D341Med (cell line): ENCODE measurements at places on chromosomes 4 and X.

DNA sequence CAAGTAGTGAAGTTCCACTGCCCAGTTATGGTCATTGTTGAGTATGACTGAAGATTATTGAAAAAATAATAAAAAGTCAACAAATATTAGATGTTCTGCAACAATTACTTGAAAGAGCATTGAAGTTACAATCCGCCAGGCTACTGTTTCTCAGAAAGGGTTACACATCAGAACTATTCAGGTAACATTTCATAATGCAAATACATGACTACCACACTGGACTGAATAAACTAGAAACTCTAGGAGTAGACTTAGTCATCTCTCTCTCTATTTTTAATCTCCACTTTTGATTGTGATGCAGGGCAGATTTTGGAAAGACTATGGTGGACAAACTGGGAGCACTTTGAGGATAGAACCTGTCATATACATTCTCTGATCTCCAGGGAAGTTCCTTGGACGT, 748.2 kb upstream of the ATOH1 start:
- DNase-seq = no peak

DNA sequence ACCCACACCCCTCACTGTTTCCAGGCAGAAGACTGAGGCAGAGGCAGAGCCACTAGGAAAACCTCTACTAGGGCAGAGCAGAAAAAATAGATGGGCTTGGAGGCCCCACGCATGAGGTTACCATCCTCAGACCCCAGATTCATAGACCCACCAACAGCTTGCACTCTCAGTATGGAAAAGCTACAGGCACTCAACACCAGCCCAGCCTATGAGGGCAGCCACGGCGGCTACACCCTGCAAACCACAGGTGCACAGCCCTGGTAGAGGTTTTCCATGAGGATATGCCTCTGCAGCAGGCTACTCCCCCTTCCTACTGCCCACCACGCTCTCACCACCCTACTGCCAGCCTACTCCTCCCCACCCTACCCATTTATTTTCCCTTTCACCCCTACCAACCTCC, 235.1 kb downstream of the CWH43 start:
- DNase-seq = no peak

GRCh38 chrX:115690511-115691216, 129.7 kb downstream of the PLS3 start:
- DNase-seq = peak; percentile 36

GRCh38 chr4:12118651-12119213, 690.0 kb upstream of the HS3ST1 start:
- no peak for DNase-seq

DNA sequence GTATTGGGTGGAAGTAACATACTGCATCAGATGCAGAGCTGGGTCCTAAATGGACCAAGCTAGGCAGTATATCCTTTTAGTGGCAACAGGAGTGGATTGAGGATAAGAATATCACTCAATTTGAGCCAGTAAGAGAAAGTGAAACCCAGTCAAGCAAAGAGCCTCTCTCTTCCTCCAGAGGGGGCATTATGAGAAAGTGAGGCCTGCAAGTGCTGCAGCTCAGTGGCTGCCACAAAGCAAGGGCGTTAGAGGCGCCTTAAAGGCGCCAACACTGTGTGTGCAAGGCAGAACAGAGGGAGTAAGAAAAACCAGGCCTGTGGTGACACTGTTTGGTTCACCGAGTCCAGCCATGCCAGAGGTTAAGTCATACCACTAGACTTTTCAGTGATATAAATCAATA, 17.5 kb downstream of the STX18 start:
- DNase-seq = no peak

DNA sequence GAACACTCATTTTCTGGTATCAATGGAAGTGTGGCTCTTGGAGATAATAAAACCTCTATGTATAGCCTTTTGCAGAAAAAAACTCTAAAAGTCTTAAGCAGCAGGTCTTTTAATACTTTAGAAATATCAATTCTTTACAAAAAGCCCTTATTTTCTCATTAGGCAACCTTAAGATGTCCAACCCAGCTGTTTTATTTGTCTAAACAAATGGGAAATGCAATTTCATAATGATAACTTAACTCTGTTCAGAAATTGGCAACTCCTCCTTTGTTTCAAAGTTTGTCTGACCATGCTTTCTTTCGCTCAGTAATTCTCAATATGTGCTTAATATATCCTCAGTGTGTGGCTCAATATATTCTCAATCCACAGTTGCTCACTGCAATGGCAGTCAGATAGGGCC, 196.5 kb upstream of the VEGFC start:
- DNase-seq = no peak

GRCh38 chrX:24264383-24264782, 49.5 kb downstream of the SUPT20HL2 start:
- DNase-seq = no peak

- no peak for DNase-seq
These were observed 93.0 kb downstream of the PHKA2 start for GRCh38 chrX:18890724-18891547.

- DNase-seq = no peak
These were observed 26.2 kb downstream of the ATXN3L start for GRCh38 chrX:13293700-13294099.

GRCh38 chr4:165190591-165191347, 16.6 kb upstream of the KLHL2 start:
- no peak for DNase-seq

GRCh38 chr4:145044341-145044740, 53.7 kb downstream of the ANAPC10 start:
- no peak for DNase-seq

DNA sequence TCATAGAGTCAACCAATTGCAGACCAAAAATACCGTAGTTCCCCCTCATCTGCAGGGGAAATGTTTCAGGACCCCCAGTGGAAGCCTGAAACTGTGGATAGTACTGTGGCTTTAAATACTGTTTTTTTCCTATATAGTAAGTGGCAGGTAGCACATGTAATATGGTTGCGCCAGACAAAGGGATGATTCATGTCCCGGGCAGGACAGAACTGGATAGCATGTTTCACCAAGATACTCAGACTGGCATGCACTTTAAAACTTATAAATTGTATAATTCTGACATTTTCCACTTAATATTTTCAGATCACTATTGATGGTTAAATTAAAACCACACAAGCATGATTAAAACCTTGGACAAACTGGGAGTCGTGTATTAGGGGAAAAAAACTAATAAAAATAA, 276.3 kb upstream of the AGA start:
- DNase-seq = no peak

DNA sequence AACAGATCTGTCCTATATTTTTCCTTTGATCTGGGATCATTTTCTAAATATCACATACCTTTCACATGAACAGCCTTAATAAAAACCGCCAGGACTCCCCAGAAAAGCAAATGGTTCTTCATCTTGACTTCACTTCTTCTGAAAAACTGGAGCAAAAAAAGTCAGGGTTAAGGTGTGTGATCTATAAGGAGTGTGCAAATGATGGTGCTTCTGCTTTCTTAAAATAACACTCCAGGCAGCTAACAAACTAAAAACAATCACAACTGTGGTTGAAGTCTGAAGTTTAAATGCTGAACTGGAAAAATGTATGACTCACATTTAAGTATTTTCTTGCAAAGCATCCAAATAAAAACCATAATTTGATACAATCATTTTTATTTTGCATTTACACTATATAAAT, at the start of gene JCHAIN:
JCHAIN (minus strand) TSS at position 140 of the 400 bp plus-strand sequence; CDS start at position 122, 18 bp downstream.
- DNase-seq = no peak

GRCh38 chr4:155809835-155810234, 51.0 kb downstream of the GUCY1B1 start:
- peak; percentile 47 for DNase-seq

- no peak for DNase-seq
These were observed 37.4 kb upstream of the SMIM10L2A start for GRCh38 chrX:135384161-135384836.

GRCh38 chr4:99853190-99853589, 36.6 kb downstream of the DAPP1 start:
- DNase-seq = no peak

DNA sequence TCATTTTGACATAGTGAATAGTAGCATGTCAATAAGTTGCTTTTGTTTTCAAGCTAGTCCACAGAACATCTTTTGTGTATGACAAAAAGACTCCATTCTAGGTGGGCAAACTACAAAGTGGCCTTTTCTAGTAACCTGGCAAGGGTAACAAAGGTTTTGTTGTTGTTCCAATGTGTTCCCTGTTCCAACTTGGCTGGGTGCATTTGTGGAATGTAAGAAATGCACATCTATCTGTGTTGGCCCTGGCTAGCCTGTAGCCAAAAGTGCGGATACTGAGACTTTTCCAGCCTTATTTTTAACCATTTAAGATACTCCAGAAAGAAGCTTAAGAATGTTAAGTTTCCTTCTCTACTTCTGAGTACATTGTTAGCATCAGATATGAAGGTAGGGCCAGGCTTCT, 118.7 kb upstream of the CHRDL1 start:
- DNase-seq = no peak

GRCh38 chrX:69365755-69366154, 138.4 kb upstream of the NALF2 start:
- no peak for DNase-seq

DNA sequence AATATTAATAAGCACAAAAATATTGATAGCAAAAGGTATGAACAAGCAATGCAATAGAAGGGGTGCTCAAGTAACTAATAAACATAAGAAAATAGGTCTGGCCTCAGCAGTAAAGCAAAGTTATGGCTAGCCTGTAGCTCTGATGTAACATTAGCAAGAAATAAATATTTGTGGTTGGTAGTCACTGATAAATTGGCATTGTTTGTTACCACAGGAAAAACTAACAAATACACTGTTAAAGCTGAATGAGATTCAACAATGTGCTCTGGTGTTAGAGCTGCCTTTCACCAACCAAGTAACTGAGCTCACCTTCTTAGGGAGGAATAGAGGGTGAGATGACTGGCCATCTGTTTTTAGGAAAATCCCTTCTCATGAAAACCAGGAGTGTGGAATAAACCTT, 71.4 kb downstream of the AREG start:
- no peak for DNase-seq

GRCh38 chrX:47723689-47724088, 64.7 kb upstream of the UXT start:
- DNase-seq = no peak

- no peak for DNase-seq
These were observed 958.2 kb downstream of the PCDH7 start for GRCh38 chr4:31678356-31678755.

DNA sequence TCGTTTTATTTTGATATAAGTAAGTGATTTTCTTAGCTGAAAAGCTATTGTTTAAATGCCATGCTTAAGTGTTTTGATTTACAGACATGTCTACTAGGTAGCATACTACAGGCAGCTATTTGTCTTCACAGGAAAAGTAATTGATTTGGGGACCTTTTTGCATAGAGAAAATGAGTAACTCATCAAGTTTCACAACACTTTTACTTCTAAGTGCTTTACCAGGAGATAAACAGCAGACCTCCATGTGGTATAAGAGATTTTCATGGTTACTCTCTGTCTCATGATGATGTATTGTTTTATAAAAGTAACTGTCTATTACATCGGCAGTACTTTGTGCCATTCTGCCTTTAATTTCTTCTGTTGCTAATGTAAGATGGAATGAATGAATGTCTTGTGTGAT, 28.7 kb downstream of the RBPJ start:
- no peak for DNase-seq

GRCh38 chr4:10151182-10151581, 34.6 kb upstream of the WDR1 start:
- no peak for DNase-seq

GRCh38 chr4:117467404-117467803, 382.0 kb upstream of the TRAM1L1 start:
- DNase-seq = no peak

DNA sequence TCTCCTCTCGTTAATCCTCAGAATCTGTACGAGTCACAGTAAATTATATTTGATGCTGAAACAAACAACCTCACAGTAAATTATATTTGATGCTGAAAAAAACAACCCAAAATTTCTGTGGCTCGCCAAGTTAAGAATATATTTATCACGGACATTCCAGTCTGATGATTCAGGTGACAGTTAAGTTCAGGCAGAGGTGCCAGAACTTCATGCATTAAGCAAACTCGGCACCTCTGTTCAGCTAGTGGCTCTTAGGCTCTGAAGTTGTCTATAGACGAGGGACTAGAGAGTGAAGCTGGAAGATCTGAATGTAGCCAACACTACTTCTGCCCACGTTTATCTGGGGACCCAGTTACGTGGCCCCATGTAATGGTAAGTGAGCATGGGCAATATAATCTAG, 132.2 kb upstream of the AGA start:
- DNase-seq = no peak

GRCh38 chr4:61468024-61468720, 268.0 kb downstream of the ADGRL3 start:
- no peak for DNase-seq

GRCh38 chr4:188876881-188877280, 737.6 kb downstream of the TRIML1 start:
- DNase-seq = no peak

- DNase-seq = no peak
These were observed 686.2 kb upstream of the BOD1L1 start for GRCh38 chr4:14313757-14314156.

DNA sequence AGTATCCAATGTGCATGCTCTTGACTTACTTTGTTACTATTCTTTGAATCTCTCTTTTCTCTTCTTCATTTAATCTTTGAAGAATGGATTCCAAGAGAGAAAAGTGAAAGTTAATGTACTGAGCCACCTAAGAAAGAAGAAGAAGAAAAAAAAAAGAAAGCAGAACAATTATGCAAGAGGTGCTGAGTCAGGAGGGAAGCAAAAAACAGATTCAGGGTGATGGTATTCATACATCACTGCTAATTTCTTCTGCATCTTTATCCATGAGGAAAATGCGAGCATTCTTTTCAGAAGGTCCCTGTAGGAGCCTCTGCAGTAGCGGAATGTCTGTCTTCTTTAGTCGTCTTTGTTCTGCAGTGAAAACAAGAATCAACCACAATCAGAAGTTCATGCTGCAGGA, 43.9 kb downstream of the RASSF6 start:
- no peak for DNase-seq

DNA sequence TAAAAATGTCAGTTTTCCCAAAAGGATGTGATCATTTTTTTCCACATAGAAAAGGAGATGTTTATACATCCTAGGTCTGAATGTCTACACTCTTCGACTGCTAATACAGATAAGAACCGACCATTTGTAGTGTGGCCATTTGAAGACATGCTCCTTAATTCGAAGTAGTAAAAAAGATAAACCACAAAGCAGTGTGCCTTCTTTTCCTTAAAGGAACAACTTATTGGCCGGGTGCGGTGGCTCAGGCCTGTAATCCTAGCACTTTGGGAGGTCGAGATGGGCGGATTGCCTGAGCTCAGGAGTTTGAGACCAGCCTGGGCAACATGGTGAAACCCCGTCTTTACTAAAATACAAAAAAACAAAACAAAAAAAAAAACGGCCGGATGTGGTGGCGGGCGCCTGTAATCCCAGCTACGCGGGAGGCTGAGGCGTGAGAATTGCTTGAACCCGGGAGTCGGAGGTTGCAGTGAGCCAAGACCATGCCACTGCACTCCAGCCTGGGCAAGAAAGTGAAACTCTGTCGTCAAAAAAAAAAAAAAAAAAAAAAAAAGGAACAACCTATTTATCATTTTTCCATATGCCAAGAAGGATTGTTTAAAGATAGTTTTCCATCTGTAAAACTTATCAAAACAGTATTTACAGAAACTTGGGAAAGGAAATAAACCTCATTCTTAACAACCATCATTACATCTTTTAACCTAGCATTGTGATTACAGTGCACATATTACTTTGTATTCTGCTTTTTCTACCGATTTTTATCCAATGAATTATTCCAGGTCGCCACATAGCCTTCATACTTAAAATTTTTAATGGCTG, 2.6 kb downstream of the INTS6L start:
- no peak for DNase-seq
